ENCODE measurements at places on chromosomes 7 and 10.

DNA sequence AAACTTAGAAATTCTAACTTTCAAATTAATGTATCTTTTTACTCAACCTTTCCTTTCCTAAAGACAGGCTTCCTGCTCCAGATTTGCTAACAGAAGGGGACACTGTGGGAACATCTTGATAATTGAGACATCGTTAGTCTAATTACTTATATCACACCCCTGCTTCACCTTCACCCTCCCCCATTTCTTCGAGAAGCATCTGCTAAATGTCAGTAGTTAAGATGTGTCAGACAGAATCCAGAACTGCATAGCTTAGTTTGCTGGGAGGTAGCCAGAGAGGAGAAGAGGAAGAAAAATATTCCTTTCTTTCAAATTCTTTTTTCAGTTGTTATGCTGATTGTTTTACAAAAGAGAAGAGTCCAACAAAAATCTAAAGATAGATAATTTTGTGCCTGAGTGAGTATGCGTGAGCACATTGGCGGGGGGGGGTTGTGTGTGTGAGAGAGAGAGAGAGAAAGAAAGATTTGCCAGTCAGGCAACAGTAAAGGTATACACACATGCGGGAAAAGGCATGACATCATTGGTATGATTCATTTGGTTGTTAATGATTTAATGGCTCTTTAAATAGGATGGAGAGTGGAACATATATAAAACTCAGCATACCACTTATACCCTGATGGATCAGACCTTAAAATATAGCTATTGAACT is 192.4 kb downstream of the PTN start:
- no peak for DNase-seq

DNA sequence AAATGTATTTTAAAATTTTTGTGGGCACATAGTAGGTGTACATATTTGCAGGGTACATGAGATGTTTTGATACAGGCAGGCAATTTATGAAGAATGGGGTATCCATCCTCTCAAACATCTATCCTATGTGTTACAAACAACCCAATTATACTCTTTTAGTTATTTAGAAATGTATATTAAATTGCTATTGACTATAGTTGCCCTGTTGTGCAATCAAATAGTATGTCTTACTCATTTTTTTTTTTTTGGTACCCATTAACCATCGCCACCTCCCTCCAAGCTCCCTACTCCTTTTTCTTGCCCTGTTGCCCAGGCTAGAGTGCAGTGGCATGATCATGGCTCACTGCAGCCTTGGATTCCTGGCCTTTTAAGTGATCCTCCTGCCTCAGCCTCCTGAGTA is 128.1 kb downstream of the BAMBI start:
- no peak for DNase-seq

DNA sequence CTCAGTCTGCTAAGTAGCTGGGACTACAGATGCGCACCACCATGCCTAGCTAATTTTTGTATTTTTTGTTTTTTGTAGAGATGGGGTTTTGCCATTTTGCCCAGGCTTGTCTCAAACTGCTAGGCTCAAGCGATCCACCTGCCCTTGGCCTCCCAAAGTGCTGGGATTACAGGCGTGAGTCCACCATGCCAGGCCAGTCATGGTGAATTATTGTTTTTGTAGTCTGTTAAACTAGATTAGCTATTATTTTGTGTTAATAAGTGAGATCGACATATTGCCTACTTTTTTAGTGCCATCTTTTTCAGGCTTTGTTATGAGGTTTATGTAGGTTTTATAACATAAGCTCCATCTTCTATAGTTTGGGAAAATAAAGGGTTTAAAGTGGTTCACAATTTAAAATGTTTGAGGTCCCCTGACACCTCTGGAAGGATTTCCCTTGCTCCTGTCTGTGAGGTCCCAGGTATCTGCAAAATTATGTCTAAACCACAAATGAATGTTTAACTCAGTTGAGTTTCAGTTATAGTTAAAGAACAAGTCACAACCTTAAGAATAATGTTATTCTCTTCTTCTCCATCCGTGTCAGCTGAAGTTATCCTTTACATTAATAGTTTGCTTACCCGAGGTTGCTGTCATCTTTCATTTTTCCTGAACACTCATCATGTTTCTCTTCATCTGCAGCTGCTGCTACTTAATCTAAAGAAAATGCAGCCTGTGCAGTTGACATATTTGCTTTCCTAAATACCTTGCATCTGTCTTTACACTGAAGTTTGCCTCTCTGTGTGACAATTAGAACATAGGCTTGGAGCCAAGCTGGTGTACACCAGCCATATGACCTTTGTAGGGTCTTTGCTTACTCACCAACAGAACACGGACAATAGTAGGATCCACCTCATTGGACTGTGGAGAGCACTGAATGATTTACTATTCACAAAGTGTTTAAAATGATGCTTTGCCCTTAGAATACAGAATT is 8.9 kb upstream of the VSTM4 start:
- no peak for DNase-seq

DNA sequence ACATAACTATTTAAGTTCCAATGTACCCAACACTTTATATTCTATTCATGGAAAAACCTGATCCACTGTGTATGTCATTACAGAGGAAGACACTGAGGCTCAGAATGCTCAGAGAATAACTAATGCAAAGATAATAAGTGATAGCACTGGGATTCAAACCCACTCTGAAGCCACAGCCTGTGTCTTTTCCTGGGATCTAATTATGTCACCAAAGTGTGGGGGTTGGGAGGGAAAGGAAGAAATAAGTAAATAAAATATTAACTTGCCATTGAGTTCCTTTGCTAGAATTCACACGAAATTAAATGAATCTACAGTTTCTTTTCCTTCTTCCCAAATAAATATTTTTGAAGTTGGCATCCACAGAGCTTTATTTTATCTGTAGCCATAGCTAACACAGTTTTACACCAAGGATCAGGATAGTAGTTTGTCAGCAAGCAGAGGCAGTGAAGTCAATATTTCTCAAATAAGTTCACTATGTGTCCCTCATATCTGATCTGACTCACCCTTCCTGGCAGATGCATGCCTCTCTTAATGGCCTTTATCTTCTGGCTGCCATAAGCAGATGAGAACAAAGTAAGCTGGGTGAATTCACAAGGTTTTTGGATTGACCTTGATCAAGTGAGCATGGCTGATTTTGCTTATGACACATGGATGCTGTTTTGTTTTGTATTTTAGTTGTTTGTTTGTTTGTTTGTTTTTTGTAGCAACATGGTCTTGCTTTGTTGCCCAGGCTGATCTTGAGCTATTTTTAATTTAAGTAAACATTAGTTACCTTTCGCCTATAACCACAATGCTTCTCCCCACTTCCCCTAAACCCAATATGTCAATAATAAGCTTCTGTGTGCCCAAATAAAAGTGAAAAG is 6.3 kb downstream of the RAPGEF5 start:
- no peak for DNase-seq

DNA sequence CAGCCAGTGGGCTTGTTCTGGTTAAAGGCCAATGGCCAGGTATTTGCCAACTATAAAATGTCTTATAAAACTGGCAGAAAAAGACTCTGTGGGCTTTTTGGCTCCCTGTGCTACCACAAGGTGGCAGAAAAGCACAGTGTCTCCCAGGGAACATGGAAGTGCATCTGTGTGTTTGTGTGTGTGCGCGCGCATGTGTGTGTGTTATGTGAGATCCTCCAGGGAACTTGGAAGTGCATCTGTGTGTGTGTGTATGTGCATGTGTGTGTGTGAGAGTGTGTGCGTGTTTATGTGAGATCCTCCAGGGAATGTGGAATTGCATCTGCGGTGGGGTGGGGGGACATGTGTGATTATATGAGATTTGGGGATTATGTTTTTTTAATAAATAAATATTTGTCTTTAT is 30.2 kb upstream of the ABI1 start:
- DNase-seq, result peak; percentile 13

DNA sequence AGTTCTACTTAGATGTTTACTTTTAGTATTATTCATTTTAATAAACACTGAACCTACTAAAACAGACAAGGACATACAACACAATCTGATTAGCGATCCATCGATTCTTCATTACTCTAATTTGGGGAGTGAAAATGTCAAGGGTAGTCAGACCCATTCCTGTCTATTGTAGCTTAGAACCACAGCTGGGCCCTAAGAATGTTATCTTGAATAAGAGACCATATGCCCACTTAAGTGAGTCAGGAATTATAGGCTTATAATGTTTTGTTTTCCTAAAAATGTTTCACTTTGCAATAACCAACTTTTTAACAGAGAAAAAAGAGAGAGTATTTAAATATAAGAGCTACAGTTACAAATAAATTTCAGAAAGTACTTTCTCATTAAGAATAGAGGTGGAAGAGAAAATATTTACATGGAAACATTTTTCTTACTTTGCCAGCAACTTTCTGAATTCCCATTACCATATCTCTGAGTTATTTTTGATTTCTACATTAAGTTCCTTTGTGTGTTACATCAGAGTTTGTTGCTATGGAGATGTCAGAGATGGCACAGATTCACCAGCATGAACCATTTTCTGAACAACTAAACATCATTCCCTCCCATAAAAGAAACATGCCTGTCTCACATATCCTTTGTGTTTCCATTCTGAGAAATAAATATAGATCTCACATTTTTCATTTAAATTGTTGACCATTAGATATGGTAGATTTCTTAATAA is 75.4 kb upstream of the SLC13A1 start:
- no peak for DNase-seq

DNA sequence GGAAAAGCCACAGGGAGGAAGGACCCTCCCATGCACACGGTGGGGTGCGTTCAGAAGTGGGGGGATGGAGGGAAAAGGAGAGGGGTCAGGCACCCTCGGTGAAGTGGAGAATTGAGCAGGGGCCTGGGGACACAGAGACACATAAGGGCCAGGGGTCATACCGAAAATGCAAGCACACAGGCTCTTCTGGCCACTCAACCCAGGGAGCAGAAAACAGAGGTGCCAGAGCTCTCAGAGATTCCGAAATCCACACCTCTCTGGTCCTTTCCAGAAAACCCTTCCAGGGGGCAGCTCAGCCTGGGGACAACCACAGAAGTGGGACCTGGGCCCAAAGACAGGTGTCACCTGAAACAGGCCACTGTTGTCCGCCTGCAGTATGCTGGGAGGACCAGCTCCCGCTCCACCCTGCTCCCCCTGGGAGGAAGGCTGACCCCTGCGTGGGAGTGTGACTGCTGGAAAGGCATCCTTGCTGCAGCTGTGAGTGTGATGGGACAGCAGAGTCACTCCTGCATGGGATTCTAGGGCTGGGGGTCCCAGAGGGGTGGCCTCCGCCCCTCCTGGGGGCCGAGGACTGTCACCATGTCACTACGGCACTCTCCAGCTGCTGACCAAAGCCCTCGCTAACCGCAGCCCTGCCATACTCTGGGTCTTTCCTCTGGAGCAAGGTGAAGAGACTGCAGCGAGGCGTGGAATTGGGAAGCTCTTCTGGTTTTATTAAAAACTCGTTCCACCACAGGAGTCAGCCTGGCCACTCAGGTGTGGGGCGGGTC is 63.1 kb downstream of the TMEM209 start:
- no peak for DNase-seq

DNA sequence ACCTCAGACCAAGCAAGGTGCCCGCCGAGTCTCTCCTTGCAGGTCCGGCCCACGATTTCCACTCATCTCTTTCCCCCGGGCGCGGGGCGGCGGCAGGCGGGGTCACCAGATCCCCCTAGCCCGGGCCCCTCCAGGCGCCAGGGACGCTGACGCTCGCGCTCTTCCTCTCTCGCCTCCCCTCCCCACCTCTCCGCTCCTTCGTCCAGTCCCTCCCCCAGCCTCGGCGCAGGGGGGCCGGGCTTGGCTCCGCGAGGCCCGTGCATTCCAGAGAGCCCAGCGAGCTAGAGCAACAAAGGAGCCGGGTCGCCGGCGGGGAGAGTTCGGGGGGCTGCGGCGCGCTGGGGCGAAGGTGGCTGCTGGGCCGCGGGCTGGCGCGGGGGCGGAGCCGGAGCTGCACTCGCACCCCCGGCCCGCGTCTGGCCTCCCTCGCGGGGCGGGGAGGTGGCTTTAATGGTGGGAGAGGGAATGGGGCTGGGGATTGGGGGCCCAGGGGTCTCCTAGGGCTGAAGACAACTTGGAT is at the start of gene SMO:
TSS of gene SMO (plus strand) at position 262 of the 520 bp plus-strand sequence. CDS start 519 bp downstream, outside the sequence.
- no peak for DNase-seq

DNA sequence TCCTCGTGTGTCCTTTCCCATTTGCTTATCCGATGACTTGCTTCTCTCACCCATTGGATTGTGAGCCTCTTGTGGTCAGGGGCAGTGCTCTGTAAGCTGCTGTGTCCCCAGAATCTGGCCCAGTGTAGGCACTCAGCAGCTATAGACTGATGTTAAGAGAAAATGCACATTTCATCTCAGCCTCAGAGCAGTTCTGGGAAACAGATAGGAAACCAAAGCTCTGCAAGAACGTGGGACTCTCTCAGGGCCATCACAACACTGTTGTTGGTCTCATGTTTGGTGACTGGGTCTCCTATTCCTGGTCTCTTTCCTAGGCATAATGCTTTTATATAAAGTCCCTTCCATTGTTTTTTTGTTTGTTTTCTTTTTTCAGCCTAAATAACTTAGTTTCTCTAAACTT is 141.2 kb downstream of the ST7 start:
- no peak for DNase-seq

DNA sequence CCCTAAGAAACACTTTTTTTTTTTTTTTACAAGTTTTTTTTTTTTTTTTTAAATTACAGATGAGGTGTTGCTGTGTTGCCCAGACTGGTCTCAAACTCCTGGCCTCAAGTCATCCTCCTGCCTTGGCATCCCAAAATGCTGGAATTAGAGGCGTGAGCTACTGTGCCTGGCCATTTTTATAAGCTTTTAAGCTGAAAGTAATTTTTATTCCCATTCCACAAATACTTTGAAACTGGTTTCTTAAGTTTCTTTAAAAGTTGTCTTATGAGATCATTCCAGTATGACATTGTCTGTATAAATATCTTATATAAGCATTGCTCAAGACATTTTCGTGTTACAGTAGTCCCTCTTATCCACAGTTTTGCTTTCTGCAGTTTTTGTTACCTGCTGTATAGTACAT is 61.4 kb upstream of the CYP26C1 start:
- no peak for DNase-seq

DNA sequence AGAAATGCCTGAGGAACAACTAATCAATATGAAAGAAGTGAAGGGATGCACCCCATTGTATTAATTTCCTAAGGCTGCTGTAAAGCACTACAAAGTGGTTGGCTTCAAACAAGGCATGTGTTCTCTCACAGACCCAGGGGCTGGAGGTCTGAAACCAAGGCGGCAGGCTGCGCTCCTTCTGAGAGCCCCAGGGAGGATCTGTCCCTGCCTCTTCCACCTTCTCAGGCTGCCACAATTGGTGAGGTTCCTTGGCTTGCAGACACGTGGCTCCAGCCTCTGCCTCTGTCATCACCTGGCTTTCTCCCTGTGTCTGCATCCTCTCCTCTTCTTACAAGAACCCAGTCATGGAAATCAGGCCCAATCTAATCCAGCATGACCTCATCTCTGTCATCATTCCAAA is 110.1 kb downstream of the TNS3 start:
- no peak for DNase-seq

DNA sequence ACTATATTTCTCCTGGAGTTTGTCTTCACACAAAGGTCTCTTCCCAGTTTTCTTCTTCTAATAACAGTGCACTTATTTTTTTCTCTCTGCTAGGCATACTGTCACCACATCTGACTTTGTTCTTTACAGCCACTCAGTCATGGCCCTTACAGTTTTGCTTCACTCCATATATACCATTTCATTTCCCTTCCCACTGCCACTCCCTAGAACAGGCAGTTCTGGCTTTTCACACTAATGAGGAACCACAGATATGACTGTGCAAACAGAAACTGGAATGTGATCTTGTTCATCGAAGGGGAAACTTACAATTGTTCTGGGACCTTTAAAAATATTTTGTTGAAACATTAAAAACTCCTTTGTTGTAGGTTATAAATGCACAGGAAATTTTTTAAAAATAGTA is 67.3 kb downstream of the EPDR1 start:
- DNase-seq, result no peak

GRCh38 chr7:74544706-74545469 is 91.2 kb downstream of the GTF2IRD1 start:
- no peak for DNase-seq

All from NCI-H1092 treated with DMSO at 0.1 percent for 48 hours (cell line).